ENCODE measurements at places on chromosomes 2 and 18. TPM values are rescaled to one million over a fixed set of nuclear protein-coding genes. Genes with fewer than 3 reads are reported as not detected.
A peak's percentile ranks its signal among the peaks of the same experiment; 100 is the strongest.

GRCh38 chr18:62105376-62105775 lies 81.5 kb downstream of the PIGN start:
- no peak for DNase-seq
- no peaks in the 10 kb centered on the region for H3K27me3 ChIP-seq
- peaks cover 7% of the 10 kb centered on the region for H3K36me3 ChIP-seq
- no peak overlapping the region for H3K27ac ChIP-seq

Gene ZNF407
- total RNA-seq = 16.1 TPM

GRCh38 chr2:179180242-179180641 lies 84.4 kb downstream of the SESTD1 start:
- H3K27me3 ChIP-seq = no peaks in the 10 kb centered on the region
- H3K4me1 ChIP-seq = peaks cover 4% of the 10 kb centered on the region
- H3K36me3 ChIP-seq = peaks cover 22% of the 10 kb centered on the region
- H3K4me3 ChIP-seq = no peak overlapping the region
- DNase-seq = no peak
- H3K27ac ChIP-seq = no peak overlapping the region

DNA sequence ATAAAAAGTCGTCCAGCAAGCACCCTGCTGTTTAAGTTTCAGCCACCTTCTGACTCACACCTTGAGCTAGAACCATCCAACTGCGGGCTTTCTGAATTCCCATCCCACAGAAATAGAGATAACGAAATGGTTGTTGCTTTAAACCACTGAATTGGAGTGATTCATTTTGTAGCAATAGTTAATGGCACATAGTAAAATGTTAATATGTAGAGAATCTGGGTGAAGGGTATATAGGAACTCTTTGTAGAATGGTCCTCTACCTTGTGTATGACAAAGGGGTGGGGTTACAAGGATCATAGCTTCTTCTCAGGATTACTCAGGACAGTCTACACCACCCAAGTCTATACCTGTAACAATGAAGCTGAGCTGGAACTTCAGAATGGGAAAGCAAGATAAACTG lies 2.4 kb upstream of the MAPRE3 start:
- DNase-seq = no peak
- no peak overlapping the region for H3K27ac ChIP-seq
- peaks cover 23% of the 10 kb centered on the region for H3K4me1 ChIP-seq
- H3K27me3 ChIP-seq = peaks cover 8% of the 10 kb centered on the region

DNA sequence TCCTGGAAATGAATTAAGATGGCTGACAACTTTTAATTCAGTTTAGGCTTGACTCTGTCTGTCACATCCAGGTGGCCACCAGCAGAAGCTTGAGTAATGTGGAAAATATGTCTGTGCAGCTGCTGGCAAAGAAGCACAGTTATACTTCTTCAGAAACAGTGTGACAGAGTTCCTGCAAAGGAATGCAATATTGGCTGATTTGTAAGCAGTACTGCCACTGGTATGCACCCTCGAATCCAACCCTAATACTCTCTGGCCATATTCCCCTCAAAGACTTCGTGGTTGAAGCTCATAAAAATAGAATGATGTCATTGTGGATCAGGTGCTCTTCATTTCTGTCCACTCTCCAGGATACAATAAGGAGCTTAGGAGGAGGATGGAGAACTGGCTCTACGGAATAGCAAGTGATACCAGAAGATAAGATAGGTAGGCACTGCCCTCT lies 86.2 kb downstream of the METTL8 start:
- no peak for DNase-seq
- H3K27ac ChIP-seq = no peak overlapping the region
- H3K27me3 ChIP-seq = no peaks in the 10 kb centered on the region
- peaks cover 14% of the 10 kb centered on the region for H3K4me1 ChIP-seq
- H3K4me3 ChIP-seq = no peak overlapping the region

DNA sequence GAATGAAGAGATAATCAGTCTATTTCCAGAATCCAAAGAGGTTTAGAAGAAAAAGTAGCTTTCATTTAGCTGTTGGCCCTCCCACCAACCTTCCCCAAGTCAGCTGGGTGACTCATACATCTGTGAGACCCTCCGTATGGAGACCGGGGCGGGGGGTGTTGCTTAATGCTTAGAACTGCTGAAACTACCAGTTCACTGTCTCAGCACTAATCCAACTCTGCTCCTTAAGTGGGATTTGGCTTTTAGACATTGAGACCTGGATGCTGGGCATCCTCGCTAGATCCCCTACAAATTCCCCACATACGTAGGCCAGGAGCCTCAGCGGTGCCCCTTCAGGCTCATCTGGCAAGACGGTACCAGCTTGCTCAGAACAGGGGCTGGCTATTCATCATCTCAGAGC lies at the start of gene SAG:
Gene SAG, plus strand, starts transcription at position 252 of the 400 bp plus-strand sequence. CDS start 1,374 bp downstream, outside the sequence.
- no peaks in the 10 kb centered on the region for H3K27me3 ChIP-seq
- H3K4me3 ChIP-seq = no peak within 1 kb of the TSS
- DNase-seq = no peak

Gene DNMT3A
- total RNA-seq = 35.6 TPM

Gene TUBB8B
- total RNA-seq = 0.47 TPM

GRCh38 chr18:6659963-6660725 lies 69.4 kb upstream of the ARHGAP28 start:
- no peaks in the 10 kb centered on the region for H3K36me3 ChIP-seq
- no peak for DNase-seq
- no peaks in the 10 kb centered on the region for H3K27me3 ChIP-seq
- no peak overlapping the region for H3K27ac ChIP-seq

DNA sequence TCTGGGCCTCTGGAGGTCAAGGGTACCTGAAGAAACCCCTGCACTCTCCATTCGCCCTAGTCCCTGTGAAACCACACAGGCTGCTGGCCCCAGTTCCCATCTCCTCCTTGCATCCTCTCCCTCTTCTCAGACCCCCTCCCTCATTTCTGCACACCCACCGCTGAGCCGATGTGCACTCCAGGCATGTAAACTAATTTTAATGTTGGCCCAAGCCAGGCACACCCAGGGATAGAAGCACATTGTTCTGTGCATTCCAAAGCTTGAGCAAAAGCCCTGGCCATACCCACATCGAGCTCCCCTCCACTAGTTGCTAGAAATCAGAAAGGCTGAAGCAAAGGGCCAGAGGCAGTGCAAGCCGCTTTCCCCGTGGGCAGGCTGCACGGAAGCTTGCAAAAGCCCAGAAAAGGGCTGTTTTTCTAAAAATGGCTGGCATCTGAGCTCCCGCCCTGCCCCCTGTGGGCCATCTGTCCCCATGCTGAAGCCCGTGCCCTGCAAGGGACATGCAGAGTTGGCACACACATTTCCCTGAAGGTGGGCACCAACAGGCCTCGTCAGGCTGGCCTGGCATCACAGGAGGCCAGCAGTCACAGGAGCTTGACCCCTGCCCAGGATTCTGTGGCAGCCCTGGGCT lies 181.6 kb downstream of the SMAD7 start:
- H3K27ac ChIP-seq = no peak overlapping the region
- no peak overlapping the region for H3K4me3 ChIP-seq
- peaks cover 10% of the 10 kb centered on the region for H3K36me3 ChIP-seq
- DNase-seq = no peak
- no peaks in the 10 kb centered on the region for H3K27me3 ChIP-seq

- no peak overlapping the region for H3K4me3 ChIP-seq
- H3K27ac ChIP-seq = no peak overlapping the region
- DNase-seq = no peak
These were observed 86.7 kb downstream of the VIT start for GRCh38 chr2:36783246-36783645.

GRCh38 chr18:32373995-32374394 lies 96.7 kb downstream of the GAREM1 start:
- H3K27ac ChIP-seq = no peak overlapping the region
- no peak for DNase-seq
- no peak overlapping the region for H3K4me3 ChIP-seq
- no peaks in the 10 kb centered on the region for H3K27me3 ChIP-seq
- H3K36me3 ChIP-seq = no peaks in the 10 kb centered on the region

Gene CIB4
- not detected for total RNA-seq

DNA sequence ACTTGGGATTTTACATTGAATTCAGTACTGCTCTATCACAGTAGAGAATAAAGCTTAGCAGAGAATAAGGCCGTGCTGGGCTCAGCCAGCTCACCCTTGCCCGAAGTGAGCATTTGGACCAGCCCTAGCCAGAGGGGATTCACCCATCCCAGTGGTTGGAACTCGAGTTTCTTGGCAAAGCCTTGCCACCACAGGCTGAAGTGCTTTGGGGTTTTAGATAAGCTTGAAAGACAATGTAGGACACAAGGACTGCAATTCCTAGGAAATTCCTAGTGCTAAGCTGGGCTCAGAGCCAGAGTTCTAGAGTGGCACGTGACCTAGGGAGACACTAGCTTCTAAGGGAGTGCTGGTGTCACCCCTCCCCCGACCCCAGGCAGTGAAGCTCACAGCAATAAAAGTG lies 28.0 kb downstream of the SERPINB11 start:
- no peaks in the 10 kb centered on the region for H3K36me3 ChIP-seq
- no peaks in the 10 kb centered on the region for H3K4me1 ChIP-seq

Gene REEP1
- 6.9 TPM for total RNA-seq

DNA sequence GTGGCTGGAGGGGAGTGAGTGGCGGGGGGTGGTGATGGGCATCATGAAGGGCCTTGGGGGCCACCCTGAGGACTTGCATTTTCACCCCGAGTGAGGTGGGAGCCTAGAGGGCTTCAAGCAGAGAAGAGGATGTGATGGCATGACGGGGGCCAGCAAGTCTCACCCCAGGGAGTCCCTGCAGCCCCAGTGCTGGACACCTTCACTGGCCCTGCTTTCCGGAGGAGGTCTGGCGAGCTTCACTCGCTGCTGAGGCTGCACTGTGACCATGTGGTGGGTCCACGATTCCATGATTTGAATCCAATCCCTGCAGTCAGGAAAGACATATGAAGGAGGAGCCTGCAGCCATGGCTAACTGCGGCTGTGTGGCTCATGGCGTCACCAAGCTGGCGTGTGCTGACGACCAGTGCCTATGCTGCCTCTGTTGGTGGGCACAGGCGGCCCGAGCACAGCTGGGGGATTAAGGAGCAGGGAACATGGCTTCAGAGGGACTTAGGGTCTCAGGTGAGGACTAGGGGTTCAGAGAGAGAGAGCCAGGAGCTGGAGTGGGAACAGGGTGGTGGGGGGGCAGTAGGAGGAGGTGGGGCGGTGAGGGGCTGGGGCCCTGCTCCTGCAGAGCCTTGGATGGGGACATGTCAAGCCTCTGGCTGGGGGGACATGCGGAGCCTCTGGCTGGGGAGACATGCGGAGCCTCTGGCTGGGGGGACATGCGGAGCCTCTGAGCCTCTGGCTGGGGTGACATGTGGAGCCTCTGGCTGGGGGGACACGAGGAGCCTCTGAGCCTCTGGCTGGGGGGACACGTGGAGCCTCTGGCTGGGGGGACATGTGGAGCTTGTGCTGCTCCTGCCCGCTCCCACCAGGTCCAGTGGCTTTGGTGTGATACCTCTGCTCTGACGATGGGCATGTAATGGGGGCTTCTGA lies 3.6 kb downstream of the ZAP70 start:
- DNase-seq = no peak
- H3K27ac ChIP-seq = no peak overlapping the region
- H3K36me3 ChIP-seq = no peaks in the 10 kb centered on the region
- no peak overlapping the region for H3K4me3 ChIP-seq
- H3K27me3 ChIP-seq = no peaks in the 10 kb centered on the region
- H3K4me1 ChIP-seq = no peaks in the 10 kb centered on the region

GRCh38 chr2:117771969-117772630 lies 42.4 kb upstream of the DDX18 start:
- H3K36me3 ChIP-seq = no peaks in the 10 kb centered on the region
- no peak overlapping the region for H3K27ac ChIP-seq
- H3K27me3 ChIP-seq = no peaks in the 10 kb centered on the region
- H3K4me3 ChIP-seq = no peak overlapping the region
- DNase-seq = no peak

Gene LONRF2
- 2.1 TPM for total RNA-seq

Gene TNFAIP6
- total RNA-seq = 2.1 TPM

GRCh38 chr18:70489986-70490933 lies 201.4 kb downstream of the SOCS6 start:
- H3K27me3 ChIP-seq = no peaks in the 10 kb centered on the region
- H3K4me3 ChIP-seq = no peak overlapping the region
- no peak for DNase-seq
- no peaks in the 10 kb centered on the region for H3K36me3 ChIP-seq

DNA sequence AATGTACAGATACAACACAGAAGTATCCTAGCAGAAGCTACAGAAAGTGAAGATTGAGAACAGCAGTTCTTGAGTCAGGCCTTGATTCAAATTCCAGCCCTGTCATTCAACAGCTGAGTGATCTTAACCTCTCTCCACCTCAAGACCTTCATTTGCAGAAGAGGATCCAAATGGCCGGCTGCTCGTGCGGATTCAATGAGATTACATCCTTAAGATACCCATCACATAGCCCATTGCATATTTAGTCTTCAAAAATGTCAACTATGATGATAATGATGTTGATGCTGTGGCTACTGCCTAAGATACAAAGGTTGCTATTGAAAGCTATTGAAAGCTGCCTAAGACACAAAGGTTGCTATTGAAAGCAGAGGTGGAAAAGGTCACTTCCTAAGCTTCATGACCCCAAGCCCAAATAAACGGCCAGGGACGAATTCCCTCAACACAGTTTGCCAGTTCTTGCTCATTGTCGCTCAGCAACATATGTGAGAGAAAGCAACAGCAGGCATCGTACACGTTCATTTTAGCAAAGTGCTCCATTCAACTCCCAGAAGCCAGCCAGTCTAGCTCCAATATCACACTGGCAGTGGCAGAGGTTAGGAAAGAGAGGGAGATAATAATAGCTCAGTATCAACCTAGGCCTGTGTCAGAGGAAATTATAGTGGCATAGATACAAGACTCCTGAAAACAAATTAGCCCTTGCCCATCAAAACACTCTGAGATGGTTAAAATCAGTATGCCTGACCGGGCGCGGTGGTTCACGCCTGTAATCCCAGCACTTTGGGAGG lies 36.1 kb downstream of the MRPL35 start:
- no peaks in the 10 kb centered on the region for H3K27me3 ChIP-seq
- H3K27ac ChIP-seq = no peak overlapping the region
- H3K4me3 ChIP-seq = no peak overlapping the region
- DNase-seq = no peak

Gene SCG2
- total RNA-seq = 0.71 TPM

- H3K36me3 ChIP-seq = no peaks in the 10 kb centered on the region
- no peaks in the 10 kb centered on the region for H3K27me3 ChIP-seq
- H3K4me1 ChIP-seq = no peaks in the 10 kb centered on the region
- H3K27ac ChIP-seq = no peak overlapping the region
These were observed 55.6 kb downstream of the CCDC85A start for GRCh38 chr2:56239437-56239836.

GRCh38 chr2:160061944-160062291 lies 497 bp downstream of the PLA2R1 start:
- no peaks in the 10 kb centered on the region for H3K36me3 ChIP-seq
- H3K4me1 ChIP-seq = peaks cover 14% of the 10 kb centered on the region
- H3K27me3 ChIP-seq = peaks cover 27% of the 10 kb centered on the region
- DNase-seq = peak; percentile 50
- H3K4me3 ChIP-seq = peak overlapping the region; percentile 69

Gene SYT4
- total RNA-seq = not detected

Gene ANKRD36C
- total RNA-seq = 22.2 TPM

GRCh38 chr2:240513549-240514287 lies 44.1 kb downstream of the ANKMY1 start:
- peak; percentile 92 for DNase-seq
- peaks cover 16% of the 10 kb centered on the region for H3K36me3 ChIP-seq
- H3K4me1 ChIP-seq = no peaks in the 10 kb centered on the region
- H3K27me3 ChIP-seq = no peaks in the 10 kb centered on the region
- no peak overlapping the region for H3K27ac ChIP-seq

Gene PLGLB2
- total RNA-seq = 1.8 TPM

All from lower lobe of right lung (tissue), 2 donors.